Naive thymus-derived CD4-positive, alpha-beta T cell (primary cell): ENCODE measurements at places on chromosomes 7 and 10.

GRCh38 chr7:159017741-159018140 lies 126.9 kb downstream of the VIPR2 start:
- no peak for DNase-seq

DNA sequence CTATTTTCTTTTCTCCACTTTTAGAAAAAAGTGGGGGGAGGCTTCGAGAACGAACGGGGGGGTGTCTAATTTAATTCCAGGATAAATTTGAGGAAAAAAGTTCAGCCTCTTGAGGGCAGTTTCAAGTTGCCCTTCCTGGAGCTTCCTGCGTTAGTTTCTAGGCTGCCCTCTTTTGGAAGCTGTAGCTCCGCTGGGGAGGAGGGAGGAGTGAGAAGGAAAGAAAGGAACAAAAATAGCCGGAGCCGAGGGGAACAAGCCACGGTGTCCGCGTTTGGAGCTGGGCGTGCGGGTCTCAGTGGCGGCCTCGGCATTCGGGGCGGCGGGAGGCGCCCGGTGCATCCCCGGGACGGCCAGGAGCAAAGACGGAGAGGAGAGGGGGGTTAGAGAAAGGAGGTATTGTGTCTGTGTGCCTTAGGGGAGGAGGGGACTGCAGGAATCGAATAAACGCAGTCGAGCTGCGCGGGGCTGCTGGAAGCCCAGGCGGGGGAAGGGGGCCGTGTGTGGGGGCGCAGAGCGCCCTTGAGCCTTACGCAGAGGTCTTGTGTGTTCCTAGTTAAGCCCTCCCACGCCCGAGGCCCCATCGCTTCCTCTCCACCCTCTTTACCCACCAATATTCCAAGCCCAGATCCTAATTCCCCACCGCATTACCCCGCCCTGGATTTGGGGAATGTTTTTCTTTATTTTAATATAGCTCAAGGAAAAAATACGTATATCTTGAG lies 2.0 kb upstream of the TNRC18 start:
- no peak for DNase-seq

DNA sequence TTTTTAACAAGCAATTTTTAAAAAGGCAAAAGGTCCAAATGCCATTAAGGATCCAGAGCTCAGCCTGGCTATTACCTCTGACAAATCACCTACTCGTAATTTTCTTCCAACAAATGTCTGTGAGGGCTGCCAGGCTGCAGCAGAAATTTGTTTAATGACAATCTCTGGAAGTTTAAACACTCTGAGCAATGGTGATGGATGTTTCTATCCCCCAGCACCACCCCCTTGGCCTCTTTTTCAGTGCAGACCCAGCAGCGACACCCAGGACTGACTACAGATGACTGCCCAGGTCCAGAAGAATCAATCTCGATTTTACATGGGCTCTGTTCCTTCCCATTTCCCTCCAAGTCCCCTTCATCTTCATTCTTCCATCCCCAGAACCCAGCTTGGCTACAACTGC lies 201.4 kb upstream of the AOAH start:
- DNase-seq: no peak

DNA sequence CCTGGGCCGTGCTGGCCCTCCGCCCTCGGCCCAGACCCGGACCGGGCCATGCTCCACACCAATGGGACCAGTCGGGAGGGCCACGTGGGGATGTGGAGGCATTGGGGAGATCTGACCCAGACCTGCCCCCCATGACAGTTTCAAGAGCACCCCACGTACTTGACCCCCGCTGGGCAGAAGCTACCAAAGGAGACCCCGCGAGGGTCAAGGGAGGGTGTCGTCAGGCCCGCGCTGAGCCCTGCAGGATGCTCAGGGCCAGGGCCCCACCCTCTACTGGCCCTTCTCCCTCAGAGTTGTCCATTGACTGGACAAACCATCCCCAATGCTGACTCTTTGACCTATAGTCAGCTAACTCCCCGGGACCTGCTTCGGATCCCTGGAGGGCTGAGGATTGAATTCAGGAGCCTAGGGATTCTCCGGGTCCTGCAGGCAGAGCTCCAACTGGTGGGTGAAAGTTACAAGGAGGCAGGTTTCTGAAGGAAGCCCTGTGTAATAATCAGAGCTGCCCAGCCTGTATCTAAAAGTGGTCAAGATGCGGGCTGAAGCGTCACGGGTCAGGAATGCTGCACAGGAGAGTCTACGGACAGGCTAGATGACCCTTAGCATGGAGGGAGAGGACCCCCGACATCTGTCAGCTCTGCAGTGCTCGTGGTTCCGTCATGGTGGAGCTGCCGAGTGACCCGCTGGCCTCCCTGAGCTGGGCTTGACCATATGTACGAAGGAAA lies 498 bp upstream of the CALHM2 start:
- DNase-seq: no peak

GRCh38 chr7:34425194-34425593 lies 232.8 kb upstream of the NPSR1 start:
- DNase-seq: no peak

- no peak for DNase-seq
These were observed 554.3 kb upstream of the MGMT start for GRCh38 chr10:128912568-128913311.

GRCh38 chr10:26269754-26270153 lies 53.2 kb downstream of the GAD2 start:
- no peak for DNase-seq

DNA sequence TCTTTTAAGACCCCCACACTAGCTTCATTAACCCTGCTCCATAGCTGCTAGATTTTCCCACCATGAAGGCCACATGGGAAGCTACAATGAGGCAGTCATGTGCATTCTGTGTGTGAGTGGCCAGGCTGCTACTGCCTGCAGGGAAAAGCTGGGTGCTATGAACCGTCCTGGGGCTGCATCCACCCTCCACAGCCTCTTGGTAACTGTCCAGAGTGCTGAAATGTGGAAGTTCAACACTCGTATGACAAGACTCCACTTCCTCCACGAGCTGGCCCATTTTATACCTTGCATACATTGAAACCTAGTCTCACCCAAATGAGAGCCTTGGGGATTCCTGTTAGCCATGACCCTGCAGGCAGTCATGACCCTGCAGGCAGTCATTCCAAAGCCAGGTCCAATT lies 59.4 kb downstream of the CUZD1 start:
- DNase-seq: no peak
